SIG-M5 (cell line): ENCODE measurements at places on chromosomes 4 and X.

- no peak for DNase-seq
Observed at GRCh38 chr4:150972592-150972991, 42.5 kb downstream of the LRBA start.

- no peak for DNase-seq
Observed at GRCh38 chr4:106652095-106652494, 283.5 kb upstream of the GIMD1 start.

DNA sequence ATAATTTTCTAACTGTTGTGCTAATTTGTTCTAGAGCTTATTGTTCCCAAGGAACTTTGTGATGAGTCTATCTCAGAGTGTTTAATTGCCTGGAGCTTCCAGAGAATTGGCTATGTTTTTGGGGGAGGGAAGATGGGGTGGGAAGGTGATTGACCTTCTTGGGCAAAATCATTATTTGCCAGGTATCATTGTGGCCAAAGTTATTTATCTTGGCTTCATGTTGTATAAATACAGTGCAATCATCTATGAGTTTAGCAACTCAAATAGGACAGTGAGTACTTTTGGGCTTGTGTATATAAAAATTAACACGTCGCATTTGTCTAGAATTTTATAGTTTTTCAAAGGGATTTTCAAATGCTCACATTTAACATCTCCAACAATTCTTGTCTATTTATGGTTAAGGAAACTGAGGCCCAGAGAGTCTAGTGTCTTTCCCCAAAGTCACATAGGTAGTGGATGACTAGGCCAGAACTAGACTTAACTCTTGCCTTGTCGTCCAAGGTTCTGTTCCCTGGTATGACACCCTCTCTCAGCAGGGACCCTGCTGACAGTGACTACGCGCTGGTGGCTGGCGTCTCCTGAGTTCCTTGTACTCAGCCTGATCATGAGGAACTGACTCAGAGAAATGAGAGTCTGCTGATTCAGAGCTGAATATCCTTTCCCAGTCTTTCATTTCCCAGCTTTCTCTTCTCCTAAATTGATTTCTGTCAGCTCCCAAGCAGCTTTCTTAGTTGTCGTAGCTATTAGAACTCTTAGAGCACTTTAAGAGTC, 27.7 kb downstream of the FNIP2 start:
- DNase-seq, result no peak

GRCh38 chr4:2537011-2537830, 774 bp downstream of the FAM193A start:
- no peak for DNase-seq

DNA sequence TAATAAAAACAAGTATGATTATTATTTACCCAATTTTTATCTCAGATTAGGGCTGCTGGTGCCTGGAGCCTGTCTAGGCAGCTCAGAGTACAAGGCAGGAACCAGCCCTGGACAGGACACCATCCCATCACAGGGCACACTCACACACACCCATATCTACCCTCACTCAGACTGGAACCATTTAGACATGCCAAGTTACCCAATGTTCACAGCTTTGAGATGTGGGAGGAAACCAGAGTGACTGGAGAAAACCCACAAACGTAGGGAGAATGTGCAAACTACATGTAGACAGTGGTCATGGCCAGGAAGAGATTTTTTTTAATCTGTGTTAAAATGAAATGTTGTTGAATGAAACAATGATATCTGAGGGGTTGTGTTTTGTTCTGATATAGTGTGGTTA, 35.7 kb upstream of the ADGRA3 start:
- DNase-seq, result no peak

GRCh38 chr4:70627620-70628019, 924 bp upstream of the ENAM start:
- no peak for DNase-seq

DNA sequence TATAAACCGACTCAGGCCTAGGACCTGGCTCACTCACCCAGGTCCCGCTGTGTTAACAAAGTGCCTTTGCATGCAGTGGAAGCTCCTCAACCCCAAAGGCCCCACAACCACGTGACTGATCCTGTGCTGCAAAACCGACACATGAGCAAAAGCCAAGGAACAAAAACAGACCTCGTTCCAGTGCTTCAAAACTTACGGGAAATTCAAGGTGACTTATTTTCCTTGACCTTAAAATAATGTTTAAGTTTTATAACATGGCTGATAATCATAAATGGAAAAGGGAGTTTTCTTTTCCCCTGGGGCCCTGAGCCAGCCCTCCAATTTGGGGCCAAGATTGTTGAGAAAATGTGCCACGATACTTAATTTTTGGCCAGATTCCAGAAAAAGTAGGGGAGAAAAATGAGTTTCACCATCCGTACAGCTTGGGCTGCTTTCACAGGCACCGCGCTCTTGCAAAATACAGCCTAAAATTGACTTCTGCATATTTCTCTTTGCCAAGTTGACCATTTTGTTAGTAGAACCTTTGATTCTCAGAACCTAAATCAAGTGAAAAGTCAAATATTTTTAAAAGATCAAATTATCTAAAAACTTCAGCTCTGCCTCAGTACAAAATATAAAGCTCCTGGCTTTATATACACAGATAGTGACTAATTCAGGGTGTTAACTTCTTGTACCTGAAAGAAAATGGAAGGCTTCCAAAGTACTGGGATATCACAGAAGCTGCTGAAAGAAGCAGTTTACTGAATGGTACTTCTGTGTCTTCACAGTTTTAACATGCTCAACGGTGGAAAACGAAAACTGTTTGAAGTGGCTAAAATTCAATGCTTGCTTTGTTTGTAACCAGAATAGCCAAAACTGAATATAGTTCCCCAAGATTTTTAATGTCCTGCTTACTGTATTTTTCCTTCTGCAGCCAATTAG, 93.8 kb downstream of the APBB2 start:
- DNase-seq, result no peak

- DNase-seq, result no peak
Observed at GRCh38 chr4:100189820-100190642, at the start of gene DDIT4L. TSS of gene DDIT4L (minus strand) at chr4:100190468. CDS start at chr4:100189983, 485 bp downstream.

GRCh38 chr4:123352240-123352945, 44.2 kb upstream of the SPRY1 start:
- DNase-seq, result no peak

DNA sequence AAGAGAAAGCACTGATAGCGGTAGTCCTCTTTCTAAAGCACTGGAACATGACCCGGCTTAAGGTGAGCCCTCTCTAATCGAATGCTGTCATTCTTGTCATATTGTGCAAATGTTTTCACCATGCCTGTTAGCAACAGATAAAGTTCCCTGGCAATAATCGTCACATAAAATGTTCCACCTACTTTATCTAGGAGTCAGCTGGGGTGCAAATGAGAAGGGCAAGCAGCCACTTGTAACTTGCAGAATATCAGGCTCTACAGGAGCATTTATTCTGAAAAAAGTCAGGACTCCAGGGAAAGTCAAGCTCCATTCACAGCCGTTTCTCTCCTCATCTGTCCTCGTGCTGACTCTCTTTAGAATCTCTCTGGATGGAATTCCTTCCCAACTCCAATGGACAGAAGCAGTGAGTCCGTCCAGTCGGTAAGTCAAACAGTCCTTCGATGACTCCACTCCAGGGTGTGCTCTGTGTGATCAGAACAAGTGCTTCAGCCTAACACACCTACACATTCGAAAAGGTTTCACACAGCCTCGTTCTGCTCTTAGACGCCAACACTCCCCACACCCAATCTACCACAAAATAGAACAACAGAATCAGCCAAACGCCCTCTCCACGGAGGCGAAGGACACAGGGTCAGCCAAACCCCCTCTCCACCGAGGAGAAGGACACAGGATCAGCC, 101.7 kb upstream of the FRG1 start:
- DNase-seq, result no peak

DNA sequence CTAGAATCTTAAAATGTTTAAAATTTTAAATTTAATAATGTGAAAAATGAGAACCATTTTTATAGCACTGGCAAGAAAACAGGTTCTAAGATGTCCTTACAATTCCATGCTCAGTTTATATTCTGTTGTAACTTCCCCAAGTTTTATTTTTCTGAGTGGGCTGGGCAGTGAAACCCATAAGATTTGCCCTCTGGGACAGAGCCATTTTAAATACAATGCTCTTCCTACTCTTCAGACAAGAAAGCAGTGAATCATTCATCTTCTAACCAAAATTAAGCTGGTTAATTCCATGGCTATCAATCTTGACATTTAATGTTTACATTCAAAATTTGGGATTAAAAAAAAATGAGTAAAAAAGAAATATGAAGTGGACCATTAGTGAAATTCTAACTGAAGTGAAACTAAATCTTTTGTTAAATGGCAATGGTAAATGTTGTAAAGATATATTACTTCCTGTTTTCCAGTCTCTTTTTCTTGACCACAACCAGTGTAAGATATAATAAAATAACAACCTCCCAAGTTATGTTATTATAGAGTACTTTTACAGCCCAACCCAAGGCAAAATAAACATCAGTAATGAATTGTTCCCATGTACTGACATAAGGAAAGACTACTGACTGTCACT, 37.2 kb upstream of the PTPN13 start:
- DNase-seq, result no peak

GRCh38 chrX:67607466-67607865, 63.6 kb downstream of the AR start:
- DNase-seq, result no peak

DNA sequence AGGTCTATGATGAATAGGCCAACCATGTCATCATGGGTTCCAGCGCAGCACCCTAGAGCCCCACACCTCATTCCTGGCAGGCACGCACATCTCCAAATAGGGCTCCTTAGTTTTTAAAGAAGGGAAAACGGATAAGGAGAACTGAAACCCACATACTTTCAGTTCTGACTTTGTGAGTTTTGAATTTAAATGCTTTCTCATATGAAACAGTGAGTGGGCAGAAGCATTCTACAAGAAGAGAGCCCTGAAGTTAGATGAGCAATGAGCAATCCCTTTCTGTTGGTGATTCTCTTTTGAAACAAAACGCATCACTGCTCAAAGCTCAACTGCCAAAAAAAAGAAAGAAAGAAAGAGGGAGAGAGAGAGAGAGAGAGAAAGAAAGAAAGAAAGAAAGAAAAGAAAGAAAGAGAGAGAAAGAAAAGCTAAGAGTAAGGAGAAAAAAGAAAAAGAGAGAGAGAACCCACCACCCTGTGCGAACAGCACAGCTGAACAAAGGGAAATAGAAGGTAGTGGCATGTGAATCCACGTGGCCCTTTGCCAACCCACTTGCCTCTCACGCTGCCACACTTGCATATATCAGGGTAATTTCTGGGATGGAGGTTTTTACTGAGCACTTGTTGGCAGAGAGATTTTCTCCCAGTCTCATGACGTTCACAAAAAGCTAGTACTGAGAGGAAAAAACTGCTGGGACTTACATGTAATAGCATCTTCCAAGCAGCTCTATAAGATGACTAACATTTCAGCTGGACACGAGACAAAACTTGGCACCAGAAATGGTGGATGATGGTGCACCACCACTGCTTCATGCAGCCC, 31.0 kb downstream of the TMSB4X start:
- peak; percentile 33 for DNase-seq

GRCh38 chr4:168928346-168928745, 81.7 kb downstream of the CBR4 start:
- no peak for DNase-seq

DNA sequence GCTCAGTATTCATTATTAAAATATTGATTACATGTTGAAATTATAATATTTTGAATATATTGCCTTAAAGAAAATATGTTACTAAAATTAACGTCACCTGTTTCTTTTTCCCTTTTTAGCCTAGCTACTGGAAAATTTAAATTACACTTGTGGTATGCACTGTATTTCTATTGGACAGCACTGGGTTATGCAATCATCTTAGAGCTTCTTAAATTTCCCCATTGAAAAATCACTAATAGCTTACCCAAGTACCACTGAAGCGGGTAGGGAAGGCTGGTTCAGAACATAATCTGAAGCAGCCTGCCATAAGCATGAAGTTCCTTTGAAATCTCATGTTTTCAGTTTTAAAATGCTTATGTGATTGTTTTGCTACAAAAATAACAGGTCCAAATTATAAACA, 49.5 kb upstream of the TFDP3 start:
- no peak for DNase-seq

DNA sequence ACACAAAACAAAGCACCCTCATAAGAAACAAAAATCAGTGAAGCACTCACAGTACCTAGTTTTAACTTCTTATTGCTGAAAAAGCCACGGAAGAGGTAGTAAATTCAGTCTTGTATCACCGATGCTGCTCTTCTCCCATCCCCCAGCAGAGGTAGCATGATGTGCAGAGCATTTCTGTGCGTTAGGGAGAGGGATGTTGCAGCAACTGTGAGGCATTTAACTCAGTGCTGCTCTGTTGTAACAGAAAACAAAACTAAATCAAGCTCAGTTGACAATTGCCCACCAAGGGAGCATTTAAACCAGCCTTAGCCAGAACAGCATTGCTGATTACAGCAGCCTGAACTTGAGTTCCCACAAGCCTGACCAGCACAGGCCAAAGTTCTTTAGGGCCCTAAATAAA, 1279.7 kb upstream of the ADGRL3 start:
- no peak for DNase-seq

- no peak for DNase-seq
Observed at GRCh38 chr4:61380865-61381264, 180.7 kb downstream of the ADGRL3 start.

DNA sequence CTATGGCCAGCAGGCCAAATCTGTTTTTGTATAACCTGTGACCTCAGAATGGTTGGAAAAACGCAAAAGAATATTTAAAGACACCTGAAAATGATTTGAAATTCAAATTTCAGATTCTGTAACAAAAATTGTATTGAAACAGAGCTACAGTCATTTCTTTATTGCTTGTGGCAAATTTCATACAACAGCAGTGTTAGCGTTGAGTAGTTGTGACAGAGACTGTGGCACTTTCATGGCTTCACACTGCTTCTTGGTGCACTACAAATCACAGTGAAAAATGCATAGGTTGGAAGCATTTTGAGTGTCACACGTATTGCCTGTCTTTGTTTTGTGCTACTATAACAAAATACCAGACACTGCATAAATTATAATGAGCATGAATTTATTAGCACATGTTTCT, 12.2 kb upstream of the PARM1 start:
- no peak for DNase-seq

DNA sequence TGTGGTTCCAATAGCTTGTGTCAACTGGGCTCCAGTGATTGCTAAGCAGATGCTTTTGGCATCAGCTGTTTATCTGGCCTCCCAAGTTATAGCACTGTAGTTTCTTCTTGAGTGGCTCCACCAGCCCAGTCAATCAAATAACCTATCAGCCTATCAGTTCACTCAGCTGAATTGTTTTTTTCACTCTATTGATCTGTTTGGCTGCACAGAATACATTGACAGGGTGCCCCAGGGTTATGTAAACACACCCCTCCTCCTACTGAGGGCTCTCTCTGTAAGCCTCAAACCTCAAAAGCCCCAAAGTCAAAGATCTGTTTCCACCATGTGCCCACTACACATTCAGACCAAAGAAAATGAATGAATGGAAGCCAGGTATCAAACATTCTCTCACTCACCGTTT, 214.0 kb downstream of the HS6ST2 start:
- DNase-seq, result no peak

DNA sequence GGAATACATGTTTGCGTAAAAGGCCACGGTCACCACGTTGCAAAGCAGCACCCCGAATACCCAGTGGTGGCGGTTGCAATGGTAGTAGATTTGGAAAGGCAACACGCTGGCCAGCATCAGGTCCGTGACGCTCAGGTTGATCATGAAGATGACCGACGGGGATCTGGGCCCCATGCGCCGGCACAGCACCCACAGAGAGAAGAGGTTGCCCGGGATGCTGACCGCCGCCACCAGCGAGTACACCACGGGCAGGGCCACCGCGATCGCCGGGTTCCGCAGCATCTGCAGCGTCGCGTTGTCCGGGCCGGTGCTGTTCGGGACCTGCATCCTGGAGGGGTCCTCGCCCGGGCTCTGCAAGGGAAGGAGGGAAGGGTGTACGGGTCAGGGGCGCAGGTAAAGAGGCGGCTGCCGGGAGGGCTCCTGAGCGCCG, 13.5 kb upstream of the ASMTL start:
- DNase-seq, result no peak
